Activated CD4-positive, alpha-beta T cell treated with anti-CD3 and anti-CD28 coated beads, Interleukin-2, amount 50 U/mL, for 48 hours (primary cell): ENCODE measurements at places on chromosomes 13 and 19.

DNA sequence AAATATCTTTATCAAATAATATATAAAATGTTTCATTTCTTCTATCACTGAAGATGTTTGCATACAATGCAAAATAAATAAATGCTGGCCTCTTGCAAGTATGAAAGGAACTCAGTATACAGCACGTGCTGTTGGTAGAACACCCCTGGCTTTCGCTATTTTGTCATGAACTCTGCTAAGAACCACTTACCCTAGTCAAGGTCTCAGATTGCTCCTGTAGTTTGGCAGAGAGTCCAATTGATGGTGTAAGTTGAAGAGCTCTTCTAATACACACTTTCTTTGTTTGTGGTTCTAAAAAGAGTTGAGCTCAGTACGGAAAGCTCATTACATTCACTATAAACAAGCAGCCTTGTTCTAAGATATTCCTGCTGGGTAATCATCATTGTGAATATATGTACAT is 1258.9 kb downstream of the EFNB2 start:
- no peak for DNase-seq

GRCh38 chr13:38394777-38395496 is 45.3 kb downstream of the UFM1 start:
- DNase-seq: no peak

GRCh38 chr13:106182404-106182803 is 353.1 kb downstream of the EFNB2 start:
- DNase-seq: no peak

DNA sequence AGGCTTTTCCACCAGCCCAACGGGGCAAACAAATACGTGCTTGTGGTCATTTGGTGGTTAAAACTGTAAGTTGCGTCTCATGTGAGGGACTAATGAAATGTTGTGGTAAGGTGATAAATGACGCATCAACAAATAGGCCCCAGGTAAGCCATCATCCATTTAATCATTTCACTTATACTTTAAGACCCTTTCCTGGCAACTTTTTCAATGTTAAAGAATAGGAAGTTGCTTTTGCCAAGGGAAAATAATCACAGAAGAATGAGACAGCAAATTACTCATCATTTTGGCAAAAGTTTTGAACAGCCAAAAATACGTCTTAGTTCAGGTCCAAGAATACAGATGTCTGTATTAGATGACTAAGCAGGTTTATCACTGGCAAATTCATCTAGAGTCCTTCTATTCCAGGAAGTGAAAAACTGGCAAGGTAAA is 660.4 kb downstream of the SLITRK1 start:
- DNase-seq: no peak

- DNase-seq: no peak
Observed at GRCh38 chr13:31755803-31756212, 16.5 kb downstream of the RXFP2 start.

DNA sequence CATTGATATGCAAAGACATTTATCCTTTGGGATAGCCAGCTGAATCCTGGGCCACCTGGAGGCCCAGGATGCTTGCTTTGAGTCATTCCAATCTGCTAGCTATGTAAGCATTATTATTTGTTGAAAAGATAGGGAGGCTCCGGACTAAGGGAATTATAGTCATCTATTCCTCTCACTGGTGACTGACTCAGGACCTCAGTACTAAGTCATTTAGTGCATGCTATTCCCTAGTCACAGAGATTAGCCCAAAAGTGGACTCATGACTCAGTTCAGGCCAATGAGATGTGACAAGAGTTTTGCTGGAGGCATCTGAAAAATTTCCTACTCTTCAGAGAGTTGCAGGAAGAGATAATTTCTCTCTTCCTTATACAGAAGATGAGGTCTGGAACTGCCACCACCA is 67.9 kb upstream of the ITM2B start:
- DNase-seq: no peak

DNA sequence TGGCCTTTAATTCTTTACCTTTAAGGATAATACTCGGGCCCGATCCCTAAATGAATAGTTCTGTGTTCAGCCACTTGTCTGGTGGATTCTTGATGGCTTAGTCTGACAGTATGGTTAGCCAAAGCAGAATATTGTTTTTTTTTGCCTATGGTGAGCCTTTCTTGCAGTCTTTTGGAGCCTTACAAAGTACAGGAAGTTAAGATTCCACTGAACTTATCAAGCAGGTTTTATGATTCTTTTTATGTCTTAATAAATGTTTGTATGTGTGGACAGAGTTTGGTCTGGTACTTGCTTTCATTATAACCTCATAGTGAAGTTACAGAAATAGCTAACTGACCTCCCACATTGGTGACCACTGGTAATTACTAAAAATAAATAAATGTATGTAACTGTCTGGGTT is 17.1 kb downstream of the PCCA start:
- DNase-seq: no peak

DNA sequence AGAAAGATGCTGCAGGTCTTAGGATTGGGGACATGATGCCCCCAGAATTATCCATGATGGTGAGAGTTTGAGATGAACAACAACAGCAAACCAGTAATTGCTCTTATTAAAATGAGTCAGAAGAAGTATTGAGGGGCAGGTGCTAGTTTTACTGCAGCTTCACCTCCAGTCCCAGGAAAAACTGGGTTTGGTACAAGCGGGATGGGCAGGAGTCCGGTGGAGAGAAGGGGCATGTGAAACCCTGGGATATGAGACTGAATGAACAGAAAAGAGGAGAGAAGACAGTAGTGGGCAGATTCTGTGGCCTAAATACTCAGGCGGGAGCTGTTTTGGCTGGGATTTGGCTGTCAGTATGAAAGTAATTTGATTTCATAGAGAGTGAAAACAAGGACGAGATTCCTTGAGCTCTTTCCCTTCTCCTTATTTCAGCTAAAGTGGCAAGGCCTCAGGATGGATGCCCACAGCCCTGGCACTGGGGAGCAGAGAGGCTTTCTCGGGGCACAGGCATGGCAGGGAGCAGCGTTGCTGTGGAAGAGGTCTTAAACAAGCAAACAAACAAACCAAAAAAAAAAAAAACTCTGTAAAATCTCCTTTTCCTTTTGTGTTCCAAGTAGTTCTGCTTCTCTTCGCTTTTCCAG is 30.7 kb downstream of the NFIX start:
- DNase-seq: no peak

GRCh38 chr19:11806354-11807098 is 7.5 kb upstream of the ZNF440 start:
- no peak for DNase-seq

DNA sequence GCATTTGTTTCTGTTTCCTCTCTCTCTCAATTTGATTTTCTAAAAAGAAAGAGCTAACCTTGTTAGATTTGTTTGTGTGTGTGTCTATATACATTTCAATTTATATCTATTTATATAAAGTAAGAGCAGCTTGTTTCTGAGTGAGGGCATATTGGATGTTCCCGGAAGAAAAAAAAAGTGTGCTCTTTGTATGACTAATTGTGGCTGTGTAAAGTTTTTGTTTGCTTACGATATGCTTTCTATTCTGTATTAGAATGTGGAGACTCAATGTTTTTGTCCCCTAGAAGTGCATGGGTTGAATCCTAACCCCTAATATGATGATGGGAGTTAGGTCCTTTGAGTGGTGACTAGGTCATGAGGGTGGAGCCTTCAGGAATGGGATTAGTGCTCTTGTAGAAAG is 66.6 kb upstream of the C1QTNF9B start:
- DNase-seq: no peak

DNA sequence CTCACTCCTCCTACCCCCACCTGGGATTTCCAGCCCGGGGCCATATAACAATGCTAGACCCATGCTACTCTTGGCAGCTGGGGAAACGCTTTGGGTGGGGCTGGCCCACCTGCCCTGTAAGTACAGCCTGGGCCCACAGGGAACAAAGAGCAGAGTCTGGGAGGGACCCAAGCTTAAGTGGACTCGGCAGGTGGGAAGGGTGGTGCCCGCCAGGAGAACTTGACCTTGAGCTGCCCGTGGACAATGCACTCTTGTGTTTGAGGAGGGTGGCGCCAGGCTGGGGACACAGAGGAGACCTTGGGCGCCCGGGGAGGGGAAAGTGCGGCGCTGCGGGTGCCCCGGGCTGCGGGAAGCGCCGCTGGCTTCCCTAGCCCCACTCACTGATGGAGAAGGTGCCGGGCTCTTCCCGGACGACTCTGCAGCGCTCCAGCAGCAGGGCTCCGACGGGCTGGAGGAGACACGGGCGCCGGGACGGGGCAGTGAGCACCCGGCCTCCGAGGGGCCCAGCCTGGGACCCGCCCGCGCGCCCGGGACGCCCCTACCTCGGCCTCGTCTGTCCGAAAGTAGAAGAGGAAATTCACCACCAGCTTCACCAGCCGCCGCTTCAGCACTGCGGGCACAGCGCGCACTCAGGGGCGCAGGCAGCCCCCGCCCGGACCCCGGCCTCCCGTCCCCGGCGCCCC is 607 bp downstream of the PLEKHJ1 start:
- DNase-seq: peak; percentile 18

DNA sequence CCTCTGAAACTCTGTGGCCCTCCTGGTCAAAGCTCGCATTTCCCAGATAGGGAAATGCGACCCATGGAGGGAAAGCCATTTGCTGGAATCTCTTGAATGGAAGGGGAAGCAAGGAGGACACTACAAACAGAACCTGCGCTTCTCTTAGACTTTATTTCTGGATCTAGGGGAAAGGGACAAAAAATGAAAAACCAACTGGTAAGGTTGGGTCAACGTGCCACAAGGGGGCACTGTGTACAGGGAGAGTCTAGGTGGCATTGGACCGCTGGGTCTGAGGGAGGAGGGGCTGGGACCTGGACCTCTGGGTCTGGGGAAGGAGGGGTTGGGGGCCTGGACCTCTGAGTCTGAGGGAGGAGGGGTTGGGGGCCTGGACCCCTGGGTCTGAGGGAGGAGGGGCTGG is 5.0 kb downstream of the KLK4 start:
- DNase-seq: peak; percentile 60

GRCh38 chr13:48906200-48906599 is 69.5 kb upstream of the FNDC3A start:
- DNase-seq: no peak

- no peak for DNase-seq
Observed at GRCh38 chr13:48626077-48626449, 27.7 kb upstream of the CYSLTR2 start.

DNA sequence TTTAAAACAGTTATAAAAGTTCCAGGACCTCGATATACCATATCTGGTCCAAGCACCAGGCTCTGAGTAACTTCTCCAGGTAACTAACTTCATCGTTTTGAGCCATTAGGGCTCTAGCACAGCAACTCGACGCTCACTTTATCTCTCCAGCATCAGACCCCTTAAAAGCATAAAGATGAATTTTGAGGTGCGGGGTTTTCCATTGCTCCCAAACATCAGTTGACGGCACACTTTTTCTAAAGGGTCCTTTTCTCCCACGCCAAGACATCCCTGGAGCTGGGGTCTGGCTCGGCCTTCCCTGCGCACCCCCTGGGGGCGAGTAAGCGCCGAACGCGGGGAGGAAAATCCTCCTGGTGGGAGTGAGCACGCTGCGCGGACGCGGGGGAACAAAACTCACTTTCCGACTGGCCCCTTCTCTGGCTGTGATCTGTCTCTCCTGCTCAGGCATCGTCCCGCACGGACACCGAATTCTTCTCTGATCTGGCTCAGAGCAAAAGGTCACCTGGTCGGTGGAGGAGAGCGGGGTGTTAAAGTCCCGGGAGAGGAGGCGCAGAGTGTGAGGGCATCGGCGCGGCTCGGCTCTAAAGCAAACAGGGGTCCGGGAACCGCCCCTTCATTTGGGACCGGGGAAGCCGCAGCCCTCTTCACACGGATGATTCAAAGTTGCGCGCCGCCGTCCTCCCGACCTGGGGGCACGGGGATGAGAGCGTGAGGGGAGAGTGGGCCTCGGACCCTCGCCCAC is at the start of gene ATP7B:
Gene ATP7B (minus strand): TSS at position 561 of the 742 bp plus-strand sequence. CDS start 113 bp downstream, at position 448.
- peak; percentile 22 for DNase-seq

DNA sequence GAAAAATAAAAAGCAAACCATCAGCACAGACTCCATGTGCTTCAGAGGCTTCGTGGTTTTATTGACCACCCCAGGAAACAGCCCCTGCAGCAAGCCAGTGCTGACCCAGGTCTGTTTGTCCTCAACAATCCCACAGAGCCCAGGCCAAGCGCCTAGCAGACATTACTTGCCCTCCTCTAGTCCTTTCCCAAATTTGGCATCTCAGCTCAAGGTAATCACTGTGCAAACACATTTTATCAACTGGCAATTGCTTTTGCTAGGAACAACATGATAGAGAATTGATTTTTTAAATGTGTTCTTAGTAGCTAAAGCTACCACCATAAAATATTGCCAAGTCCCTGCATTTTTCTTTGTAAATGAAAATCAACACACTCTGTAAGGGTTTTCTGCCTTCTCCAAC is 121.8 kb downstream of the STOML3 start:
- no peak for DNase-seq

DNA sequence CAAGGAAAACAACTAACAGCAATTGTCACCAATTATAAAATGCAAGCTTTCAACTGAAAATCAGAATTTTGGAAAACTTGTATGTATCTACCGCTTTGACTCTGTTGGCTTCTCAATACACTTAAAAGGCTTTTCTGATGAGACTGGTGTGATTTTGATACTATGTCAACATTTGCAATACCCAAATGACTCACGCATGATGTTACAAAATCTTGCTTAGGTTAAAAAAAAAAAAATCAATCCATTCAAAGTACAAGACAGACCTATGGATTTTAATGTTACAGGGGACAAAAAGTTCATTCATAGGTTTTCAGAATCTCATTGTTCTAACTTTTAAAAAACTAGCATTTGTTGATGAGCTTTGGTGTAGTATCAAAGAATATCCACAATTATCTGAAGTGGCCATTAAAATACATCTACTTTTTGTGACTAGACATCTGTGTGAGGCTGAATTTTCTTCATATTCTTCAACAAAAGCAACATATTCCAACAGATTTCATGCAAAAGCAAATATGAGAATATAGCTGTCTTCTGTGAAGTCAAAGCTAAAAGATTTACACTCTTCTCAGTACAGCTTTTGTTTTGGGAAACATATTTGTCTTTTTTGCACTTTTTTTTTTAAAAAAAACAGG is 10.7 kb downstream of the ELF1 start:
- no peak for DNase-seq

GRCh38 chr13:30576528-30576927 is 41.2 kb upstream of the USPL1 start:
- peak; percentile 43 for DNase-seq

GRCh38 chr13:72246396-72246795 is 379.4 kb upstream of the DACH1 start:
- DNase-seq: no peak

DNA sequence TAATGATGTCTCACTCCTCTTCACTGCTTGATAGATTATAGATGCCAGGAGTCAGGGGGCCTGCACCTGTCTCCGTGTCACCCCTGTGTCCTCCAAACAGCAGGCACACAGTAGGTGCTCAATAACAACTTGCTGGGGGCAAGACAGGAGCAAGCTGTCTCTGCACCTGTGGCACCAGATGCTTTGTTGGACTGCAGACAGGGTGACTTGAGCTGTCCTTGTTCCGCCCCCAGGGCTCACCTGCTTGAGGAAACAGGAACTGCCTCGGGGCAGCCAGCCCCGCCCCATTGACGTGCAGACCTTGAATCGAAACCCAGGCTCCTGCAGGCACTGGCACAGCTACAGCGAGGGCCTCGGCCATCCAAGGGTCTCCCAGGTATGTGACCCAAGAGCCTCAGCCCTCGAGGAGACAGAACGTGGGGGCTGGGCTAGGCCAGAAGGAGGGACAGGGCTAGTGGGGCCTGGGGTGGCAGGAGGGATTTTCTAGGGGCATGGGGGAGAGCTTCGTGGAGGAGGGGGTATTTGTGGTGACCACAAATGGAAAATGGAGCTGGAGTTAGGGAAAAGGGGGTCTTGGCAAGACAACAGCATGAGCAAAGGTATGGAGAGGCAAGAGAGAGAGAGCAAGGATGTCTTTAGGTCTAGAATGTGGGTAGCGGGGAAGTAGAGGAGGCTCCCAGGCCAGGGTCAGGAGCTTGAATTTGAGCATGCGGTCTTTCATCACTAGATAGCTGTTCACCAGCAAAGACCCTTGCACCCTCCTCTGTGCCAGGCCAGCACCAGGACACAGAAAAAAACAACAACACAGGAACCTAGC is at the start of gene HSH2D:
Gene HSH2D (plus strand): TSS at position 287 of the 817 bp plus-strand sequence. CDS start 5,066 bp downstream, outside the sequence.
- DNase-seq: peak; percentile 82
